ENCODE measurements at places on chromosomes 5 and 9. TPM values are rescaled to one million over a fixed set of nuclear protein-coding genes. Genes with fewer than 3 reads are reported as not detected.

The PLPP7 gene
- polyA plus RNA-seq, result 12.8 TPM

The TMEM252 gene
- polyA plus RNA-seq, result 0.38 TPM

The PRDM9 gene
- not detected for polyA plus RNA-seq

The MYMK gene
- not detected for polyA plus RNA-seq

The SIT1 gene
- 0.36 TPM for polyA plus RNA-seq
